ENCODE measurements at places on chromosomes 1 and 21. TPM values are rescaled to one million over a fixed set of nuclear protein-coding genes. Genes with fewer than 3 reads are reported as not detected.

MFAP2 gene
- 8.0 TPM for total RNA-seq

PGD gene
- 163 TPM for total RNA-seq

NHLH1 gene
- total RNA-seq, result not detected

KRTAP21-2 gene
- not detected for total RNA-seq

ATPAF1 gene
- 54.0 TPM for total RNA-seq

TAS1R3 gene
- total RNA-seq, result 0.11 TPM

HMGCL gene
- total RNA-seq, result 46.5 TPM

EFNA1 gene
- total RNA-seq, result 0.22 TPM

PAPPA2 gene
- total RNA-seq, result 9.4 TPM
